ENCODE measurements at places on chromosomes 4 and X.

DNA sequence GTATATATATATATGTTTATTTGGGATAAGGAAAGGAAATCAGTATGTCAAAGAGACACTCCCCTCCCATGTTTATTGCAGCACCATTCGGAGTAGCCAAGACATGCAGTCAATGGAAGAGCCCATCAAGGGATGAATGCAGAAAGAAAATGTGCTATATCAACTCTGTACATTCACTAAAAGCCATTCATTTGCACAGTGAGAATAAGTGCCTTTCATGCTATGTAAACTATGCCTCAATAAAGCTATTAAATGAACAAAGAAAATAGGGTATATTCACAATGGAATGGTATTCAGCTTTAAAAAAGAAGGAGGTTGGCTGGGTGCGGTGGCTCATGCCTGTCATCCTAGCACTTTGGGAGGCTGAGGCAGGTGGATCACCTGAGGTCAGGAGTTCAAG, 20.3 kb downstream of the CD99 start:
- no peak for DNase-seq

GRCh38 chr4:155403886-155404285, 27.1 kb upstream of the MAP9 start:
- DNase-seq, result no peak

- no peak for DNase-seq
Measured at GRCh38 chr4:6770581-6771228, 11.8 kb upstream of the KIAA0232 start.

DNA sequence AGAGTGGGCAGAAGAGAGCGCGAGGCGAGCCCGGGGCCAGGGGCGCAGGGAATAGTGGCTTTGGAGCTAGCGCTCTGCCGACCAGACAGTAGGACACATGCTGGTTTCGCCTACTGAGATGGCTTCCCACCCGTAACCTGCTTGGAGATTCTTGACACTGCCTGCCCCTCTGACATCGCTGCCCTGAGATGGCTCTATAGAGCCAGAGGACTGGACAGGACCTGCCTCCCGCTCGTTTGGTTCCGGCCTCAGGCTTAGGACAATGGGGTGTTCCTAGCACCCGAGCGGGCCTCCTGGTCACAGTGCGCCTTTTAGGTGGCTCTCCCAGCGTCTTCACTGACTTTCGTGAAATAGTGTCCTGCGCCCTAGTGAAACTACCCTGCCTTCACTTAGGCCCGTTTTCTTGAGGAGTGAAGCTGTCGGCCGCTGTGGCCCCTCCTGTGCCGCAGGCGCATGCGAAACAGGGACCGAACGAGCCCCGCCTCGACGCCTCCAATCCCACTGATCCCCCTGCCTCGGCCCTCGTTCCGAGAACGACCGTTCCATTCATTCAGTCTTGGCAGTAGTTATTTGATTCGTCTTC, 608 bp downstream of the TAF1 start:
- DNase-seq, result peak; percentile 5

- DNase-seq, result no peak
Measured at GRCh38 chr4:40395908-40396793, 61.0 kb downstream of the CHRNA9 start.

DNA sequence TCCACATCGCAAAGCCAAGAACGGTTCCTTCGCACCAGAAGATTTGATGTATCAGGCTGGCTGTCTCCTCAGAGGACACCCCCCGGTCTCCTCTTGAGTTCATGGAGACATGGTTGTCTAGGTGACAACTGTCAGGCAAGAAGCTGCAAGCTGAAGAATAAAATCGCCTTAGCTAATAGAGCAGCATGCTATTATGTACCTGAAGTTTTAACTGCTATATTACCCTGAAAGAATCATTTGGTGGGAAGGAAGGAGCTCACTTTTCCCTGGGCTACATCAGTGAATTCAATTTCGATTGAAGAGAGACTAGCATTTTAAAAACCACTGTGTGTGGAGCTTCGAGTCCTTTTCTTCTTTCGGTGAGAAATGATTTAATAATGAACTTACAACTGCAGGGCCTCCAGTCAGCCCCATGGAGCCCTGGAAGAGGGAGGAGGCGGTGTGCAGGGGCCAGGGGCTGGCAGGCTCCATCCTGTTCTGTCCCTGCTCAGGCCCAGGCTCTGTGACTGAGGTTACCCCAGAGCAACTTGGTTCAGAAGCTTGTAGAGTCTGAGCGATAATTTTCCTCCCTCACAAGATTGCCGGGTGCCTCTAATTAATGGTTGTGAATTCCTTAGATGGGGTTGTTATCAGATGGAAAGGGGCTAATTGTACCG, 191.3 kb downstream of the MID1IP1 start:
- DNase-seq, result no peak

DNA sequence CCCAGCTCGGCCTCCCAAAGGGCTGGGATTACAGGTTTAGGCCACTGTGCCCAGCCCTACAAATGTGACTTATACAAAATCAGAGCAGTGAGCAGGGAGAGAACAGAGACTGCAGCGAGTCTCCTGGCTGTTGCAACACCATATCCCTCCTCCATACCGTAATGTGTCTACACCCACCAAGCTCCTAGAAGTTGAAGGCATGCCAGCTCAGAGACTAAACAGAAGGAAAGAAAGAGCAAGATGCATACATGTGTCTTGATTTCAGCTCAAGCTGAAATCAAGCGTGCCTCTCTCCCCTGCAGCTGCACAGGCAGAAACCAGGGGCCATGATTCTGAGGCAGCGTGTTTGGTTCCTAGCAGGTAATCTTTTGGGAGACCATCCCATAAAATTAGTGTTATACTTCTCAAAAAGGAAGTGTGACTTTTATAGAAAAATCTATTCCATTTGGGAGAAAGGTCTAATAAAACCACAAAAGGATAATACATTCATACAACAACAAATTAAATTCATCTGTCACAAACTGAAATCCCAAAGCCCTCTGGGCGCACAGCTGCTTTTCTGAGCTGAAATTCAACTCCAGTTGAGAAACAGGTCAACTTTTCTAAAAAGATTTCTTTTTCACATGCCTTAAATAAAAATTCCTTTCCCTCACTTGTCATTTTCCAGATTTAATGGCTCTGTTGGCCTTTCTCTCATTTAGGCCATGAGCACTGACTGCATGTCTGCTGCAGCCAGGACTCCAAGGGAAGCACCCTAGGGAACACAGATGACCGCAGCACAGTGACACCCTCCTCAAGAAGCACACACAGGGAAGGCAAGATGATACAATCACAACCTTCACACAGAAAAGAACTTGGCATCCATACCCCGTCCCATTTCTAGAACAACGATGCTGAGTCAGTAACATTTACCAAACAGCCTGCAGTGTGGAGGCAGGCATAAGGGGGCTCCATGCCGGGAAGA, 34.4 kb downstream of the AFAP1 start:
- no peak for DNase-seq
